ENCODE measurements at places on chromosomes 5 and 9.
A peak's percentile ranks its signal among the peaks of the same experiment; 100 is the strongest.

DNA sequence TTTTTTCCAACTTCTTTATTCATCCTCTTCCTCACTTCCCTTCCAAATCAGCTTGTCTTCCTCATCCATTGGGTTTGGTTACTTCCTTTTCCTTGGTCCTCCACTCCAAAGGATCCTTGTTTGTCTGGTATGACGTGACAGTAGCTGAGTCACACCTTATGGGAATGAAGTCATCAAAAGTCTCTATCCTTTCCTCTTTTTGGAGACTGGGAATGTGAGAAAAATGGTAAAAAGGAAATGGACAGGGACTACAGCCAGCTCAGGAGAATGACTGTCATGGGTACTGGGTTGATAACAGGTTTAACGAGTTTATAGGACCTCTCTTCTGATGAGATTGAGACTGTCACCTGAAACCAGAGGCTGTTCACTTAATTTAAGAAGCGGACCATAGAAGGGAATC, 76.2 kb upstream of the MYO10 start:
- DNase-seq = no peak

- DNase-seq = no peak
Observed at GRCh38 chr5:127931396-127931795, 152.2 kb upstream of the SLC12A2 start.

- DNase-seq = no peak
Observed at GRCh38 chr5:161219816-161220215, 326.7 kb downstream of the GABRB2 start.

DNA sequence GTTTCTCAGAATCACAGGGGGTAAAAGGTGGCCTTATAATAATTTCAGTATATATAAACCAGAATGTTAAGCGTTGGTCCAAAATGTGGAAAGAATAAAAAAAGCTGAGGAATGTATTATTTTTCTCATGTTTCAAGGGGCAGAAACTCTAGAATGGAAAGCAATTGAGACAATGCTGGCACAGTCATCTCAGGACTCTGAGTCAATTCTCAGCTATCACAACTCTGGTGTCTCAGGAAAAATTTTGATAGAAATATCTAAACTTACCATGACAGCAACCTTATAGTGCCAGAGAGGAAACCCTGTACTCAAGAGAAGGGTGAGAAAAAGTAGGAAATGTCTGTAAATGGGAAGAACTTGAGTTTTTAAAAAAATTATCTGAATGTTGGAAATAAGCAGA, 1189.4 kb upstream of the NUDT12 start:
- DNase-seq = no peak

DNA sequence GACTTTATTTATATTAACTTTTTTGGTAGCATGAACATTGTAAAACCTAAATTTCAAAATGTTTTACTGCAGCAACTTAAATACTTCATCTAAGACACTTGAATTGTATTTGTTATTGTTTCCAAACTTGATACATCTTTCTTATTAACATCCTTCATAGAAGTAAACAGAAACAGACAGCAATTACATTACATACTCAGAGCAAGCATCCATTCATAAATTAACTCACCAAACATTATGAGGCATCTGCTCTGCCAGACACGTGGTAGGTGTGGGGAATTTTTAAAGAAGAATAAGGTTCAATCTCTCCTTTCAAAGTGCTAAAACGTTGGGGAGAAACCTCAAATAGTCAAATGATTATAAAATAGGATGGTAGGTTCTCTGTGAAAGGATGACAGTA, 130.8 kb downstream of the MUSK start:
- DNase-seq = no peak

DNA sequence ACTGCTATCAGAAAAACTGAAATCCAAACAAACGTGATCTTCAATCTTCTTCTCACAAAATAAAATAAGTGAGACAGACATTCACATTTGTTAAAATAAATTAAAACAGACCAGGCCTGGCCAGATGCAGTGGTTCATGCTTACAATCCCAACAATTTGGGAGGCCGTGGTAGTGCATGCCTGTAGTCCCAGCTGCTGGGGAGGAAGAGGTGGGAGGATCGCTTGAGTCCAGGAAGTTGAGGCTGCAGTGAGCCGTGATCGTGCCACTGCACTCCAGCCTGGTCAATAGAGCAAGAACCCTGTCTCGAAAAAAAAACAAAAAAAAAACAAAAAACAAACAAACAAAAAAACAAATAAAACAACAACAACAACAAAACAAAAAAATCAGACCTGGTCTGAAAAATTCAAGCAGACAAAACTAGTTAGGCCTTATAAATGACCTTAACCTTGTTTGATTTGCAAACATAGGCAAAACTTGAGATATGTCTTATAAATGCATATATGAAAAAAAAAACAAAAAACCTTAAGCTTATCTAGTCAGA, 10.8 kb downstream of the MAPKAP1 start:
- no peak for DNase-seq

GRCh38 chr9:88680041-88680440, 145.1 kb downstream of the NXNL2 start:
- no peak for DNase-seq

GRCh38 chr9:108168236-108168850, 678.8 kb upstream of the KLF4 start:
- DNase-seq = no peak

- peak; percentile 19 for DNase-seq
Observed at GRCh38 chr5:173283318-173284288, 44.6 kb downstream of the STC2 start.

DNA sequence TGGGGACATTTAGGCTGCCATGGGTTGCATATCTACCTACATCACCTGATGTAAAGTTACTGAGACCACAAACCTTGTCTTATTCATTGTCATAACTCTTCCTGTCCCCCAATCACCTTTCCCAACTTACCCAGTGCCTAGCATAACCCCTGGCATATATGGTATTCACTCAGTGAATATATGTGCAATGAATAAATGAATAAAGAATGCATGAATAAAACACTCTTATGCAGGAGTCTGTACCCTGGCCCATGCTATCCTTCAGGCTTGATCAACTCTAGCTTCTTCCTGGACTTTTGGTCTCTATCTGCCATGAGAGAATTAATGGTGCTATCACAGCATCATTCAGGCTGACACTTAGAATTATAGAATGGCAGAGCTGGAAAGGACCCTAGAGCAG, 285.2 kb downstream of the SMARCA2 start:
- DNase-seq = no peak

GRCh38 chr9:16514131-16514530, 356.3 kb downstream of the BNC2 start:
- no peak for DNase-seq
